Hepatocyte (in vitro differentiated cells): ENCODE measurements at places on chromosomes 1 and 21.

DNA sequence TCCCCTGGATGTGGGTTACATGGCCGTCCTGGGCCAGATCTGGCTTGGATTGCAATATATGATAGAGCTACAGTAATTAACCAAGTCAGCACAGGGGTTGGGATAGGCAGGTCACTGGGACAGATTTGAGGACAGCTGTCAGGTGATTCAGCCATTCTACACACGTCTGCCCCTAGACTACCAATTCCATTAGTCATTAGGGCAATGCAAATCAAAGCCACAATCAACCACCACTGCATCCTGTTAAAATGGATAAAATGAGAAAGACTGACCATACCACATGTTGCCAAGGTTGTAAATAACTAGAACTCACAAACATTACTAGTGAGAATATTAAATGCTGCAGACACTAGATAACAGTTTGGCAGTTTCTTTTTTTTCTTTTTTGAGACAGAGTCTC is 16.0 kb downstream of the C21orf58 start:
- H3K36me3 ChIP-seq = no peaks in the 10 kb centered on the region
- no peak overlapping the region for H3K4me3 ChIP-seq
- DNase-seq = no peak
- H3K4me1 ChIP-seq = no peaks in the 10 kb centered on the region
- no peaks in the 10 kb centered on the region for H3K27me3 ChIP-seq

- H3K4me3 ChIP-seq = no peak overlapping the region
- DNase-seq = peak; percentile 84
- peak overlapping the region; percentile 95 for H3K27ac ChIP-seq
These were observed 55.8 kb downstream of the SLC9A1 start for GRCh38 chr1:27099135-27099586.

DNA sequence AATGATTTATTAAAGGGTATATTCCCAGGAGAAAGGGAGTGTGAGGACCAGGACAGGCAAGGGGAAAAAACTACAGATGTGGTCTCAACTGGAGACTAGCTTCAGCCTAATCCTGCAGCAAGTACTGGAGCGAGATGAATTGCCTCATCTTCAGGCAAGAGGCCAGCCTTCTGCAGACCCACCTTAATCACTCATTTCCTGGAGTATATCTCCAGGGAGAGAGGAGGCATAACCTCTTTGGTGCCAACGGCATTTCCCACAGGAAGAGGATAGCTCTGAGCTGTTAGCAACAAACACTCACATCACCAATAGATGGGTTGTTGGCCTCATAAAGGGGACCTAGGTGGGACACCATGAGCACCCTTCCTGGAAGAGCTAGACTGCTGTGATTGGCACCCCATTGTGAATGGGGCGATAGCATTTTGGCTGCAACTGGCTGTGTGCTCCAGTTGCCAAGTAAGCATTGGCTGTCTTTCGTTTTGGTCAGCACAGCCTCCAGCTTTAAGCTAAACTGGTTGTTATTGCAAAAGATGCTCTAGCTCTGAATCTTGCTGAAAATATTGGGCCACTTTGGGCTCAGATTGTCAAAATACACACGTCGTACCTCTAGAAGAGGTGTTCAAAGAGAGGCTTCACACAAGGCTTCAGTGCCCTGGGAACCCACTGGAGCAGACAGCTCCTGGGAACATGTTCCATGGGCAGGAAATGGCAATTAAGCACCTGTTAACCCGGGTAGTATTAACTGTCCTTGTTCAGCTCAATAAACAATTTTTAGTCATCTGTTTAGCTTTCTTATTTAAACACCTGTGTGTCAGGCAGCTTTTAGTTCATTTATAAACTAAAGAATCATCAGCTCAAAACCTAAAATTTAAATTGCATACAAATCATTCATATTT is 314.8 kb upstream of the C1orf87 start:
- no peaks in the 10 kb centered on the region for H3K4me1 ChIP-seq
- no peak overlapping the region for H3K4me3 ChIP-seq
- no peak for DNase-seq

DNA sequence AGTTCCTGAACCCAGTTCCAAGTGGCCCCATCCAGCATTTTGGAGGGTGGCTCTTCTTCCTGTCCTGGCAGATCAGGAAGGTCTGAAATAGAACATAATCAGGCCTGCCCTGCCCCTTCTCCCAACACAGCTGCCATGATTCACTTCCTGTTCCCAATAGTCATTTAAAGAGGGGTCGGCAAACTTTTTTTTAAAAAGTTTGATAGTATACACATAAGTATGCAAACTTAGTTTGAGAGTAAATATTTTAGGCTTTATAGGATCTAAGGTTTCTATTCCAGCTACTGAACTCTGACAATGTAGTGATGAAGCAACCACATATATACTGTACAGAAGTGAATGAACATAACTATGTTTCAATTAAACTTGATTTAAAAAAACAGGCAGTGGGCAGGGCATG is 66.4 kb downstream of the LUZP1 start:
- H3K4me1 ChIP-seq = peaks cover 33% of the 10 kb centered on the region
- H3K27me3 ChIP-seq = no peaks in the 10 kb centered on the region
- H3K36me3 ChIP-seq = no peaks in the 10 kb centered on the region
- no peak overlapping the region for H3K27ac ChIP-seq
